ENCODE measurements at places on chromosomes 1 and 21. TPM values are rescaled to one million over a fixed set of nuclear protein-coding genes. Genes with fewer than 3 reads are reported as not detected.

The SUCO gene
- 15.1 TPM for polyA plus RNA-seq

DNA sequence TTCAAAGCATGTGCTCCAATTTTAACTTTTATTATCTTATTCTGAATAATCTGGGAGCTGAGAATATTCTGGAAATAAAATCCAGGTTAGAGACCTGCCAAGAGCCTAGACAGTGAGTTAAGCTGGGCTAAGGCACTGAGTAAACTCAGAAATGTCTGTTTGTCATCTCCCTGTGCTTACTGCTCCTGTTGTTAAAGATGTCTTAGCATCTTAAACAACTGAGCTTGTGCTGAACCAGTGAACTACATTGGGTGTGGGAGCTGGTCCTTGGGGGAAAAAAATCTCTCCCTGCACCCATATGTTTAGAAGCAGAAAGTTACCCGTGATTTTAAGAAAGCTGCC lies 25.0 kb upstream of the AHCYL1 start:
- DNase-seq = no peak

DNA sequence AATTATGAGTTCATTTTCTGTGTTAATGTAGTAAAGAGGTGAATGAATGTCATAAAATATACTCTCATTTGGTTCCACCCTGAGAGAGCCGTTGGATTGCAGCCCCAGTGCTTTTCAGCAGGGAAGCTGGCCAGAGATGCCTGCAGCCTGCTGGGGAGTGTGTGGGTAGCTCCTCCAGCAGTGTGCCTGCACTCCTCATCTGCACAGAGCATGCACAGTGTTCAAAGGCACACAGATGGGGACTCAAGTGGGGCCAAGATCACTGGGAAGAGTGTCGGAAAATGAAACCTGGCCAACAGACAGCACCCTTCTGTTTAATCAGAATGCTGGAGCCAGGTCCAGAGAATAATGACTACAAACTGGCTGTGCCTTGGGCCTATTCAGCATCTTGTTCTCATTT lies 206.8 kb downstream of the ST6GALNAC3 start:
- no peak for DNase-seq

DNA sequence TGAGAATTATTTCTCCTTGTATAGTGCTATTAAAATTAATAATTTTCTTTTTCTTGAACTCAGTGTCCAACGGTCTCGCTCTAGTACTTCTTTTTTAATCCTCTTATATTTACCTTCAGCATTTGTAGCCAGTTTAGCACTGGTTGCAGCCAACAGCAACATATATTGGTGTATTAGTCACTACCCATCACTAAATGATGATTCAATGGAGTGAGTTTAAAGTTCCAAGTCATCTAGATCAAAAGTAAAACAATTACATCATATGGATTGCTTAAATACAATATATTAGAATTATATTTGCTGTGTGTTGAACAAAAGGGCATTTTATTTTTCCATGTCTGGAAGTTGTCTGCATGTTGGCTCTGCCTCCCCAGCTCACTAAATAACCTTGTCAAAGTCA lies 591.8 kb downstream of the ADGRL2 start:
- DNase-seq = no peak

GRCh38 chr1:160972939-160973338 lies 18.3 kb upstream of the ITLN2 start:
- DNase-seq = no peak

DNA sequence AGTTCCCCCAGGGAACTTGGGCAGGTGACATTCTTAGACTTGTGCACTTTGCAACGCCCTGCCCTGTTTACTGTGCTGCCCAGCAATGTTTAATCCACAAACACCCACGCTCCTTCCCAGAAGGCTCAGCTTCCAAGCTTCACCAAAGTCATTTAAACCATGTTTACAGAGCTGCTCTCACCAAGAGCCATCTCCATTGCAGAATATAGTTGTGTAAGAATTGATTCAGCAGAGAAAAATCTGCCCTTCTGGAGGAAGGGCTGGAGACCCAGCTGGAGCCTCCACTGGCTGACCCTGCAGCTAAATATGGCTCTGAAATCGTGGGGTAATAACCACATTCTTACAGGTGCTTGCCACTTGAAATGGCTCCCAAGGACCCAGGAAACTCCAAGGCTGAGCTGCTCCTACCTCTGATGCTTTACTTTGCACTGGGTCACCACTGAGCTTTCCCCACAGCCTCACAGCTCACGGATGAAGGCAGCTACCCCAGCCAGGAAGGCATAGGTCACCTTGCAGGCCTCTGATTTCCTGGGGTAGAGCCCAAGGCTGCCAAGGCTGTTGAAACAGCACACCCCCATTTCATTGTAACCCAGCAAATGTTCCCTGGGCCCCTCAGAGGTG lies 8.7 kb downstream of the CAPN2 start:
- no peak for DNase-seq

The TTC34 gene
- 0.05 TPM for polyA plus RNA-seq

The ENTREP3 gene
- polyA plus RNA-seq = 0.68 TPM

DNA sequence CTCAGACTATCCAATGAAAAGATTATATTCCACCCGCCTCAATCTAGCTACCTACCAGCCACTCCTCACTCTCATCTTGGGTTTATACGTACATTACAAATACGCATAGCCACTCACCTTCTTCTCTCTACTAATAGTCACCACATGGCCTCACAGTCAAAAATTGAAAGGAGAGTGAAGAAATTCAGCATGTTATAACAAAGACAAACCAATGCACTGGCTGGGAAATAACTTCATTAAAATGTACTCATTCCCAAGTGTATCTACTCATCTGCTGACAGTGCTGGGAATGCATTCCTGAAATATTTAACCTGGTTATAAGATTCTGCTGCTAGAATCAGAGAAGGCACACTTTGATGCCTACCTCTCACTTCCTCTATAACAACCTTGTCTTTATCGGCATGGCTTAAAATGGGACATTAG lies 6.5 kb downstream of the ZNF644 start:
- DNase-seq = no peak

The ADAM30 gene
- polyA plus RNA-seq = not detected

The RCSD1 gene
- polyA plus RNA-seq = 251 TPM

The SERPINC1 gene
- not detected for polyA plus RNA-seq

The RBM11 gene
- 2.8 TPM for polyA plus RNA-seq

GRCh38 chr1:26156285-26157038 lies 2.4 kb upstream of the FAM110D start:
- no peak for DNase-seq

The OR2L13 gene
- not detected for polyA plus RNA-seq

The PRRC2C gene
- polyA plus RNA-seq = 30.8 TPM

DNA sequence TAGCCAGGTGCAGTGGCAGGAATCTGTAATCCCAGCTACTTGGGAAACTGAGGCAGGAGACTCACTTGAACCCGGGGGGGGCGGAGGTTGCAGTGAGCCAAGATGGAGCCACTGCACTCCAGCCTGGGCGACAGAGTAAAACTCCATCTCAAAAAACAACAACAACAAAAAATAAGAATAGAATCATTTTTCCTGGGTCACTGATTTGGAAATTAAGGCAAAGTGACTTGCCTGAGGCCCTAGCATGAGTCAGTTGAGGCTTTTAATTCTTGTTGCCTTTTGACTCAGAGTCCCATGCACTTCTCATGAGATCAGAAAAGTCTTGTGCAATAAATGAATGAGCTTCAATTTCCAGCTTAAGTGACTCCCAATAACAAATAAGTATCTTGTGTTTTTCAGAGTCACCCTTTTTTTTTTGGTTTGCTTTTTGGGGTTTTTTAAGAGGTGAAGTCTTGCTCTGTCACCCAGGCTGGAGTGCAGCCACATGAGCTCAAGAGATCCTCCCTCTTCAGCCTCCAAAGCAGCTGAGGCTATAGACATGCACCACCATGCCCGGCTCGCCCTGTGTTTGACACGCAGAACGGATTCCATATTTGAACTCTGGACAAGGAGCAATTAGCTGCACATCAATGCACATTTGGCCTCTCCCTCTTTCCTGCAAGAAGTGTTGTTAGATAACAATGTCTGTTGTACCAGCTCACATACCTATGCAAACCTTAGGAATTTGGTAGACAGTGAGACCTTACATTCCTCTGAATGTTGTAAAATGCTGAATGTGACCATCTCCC lies 3.4 kb upstream of the PLEKHM2 start:
- DNase-seq = no peak

DNA sequence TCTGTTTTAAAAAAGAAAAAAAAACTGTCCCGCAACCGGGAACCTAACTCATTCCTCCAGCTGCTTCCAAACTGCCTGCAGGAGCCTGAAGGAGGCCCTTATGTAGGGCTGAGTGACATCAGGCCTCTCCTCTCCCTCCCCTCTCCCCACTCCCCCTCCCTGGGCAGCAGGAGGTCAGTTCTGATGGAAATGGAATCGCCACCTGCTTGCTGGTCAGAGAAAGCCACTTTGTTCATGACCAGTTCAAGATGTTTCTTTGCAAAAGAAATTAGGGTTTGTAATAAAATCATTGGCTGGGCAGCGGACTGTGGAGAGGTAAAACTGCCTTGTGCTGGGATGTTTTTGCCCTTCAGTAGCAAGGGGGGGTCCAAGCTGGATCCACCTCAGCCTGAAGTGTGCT lies at the start of gene MAP1LC3C:
Gene MAP1LC3C (minus strand): TSS at position 73 of the 400 bp plus-strand sequence. CDS start 90 bp downstream, outside the sequence.
- DNase-seq = no peak

- DNase-seq = peak; percentile 21
Observed at GRCh38 chr1:233240829-233241682, 54.5 kb downstream of the PCNX2 start.

- DNase-seq = no peak
Observed at GRCh38 chr1:149917571-149918144, at the start of gene SV2A. SV2A (minus strand) TSS chr1:149917844; CDS start chr1:149913840, 4,004 bp downstream.

The WNT2B gene
- polyA plus RNA-seq = not detected

The SAMSN1 gene
- polyA plus RNA-seq = 51.6 TPM

GRCh38 chr21:32921632-32922230 lies 104.0 kb upstream of the OLIG2 start:
- peak; percentile 3 for DNase-seq

DNA sequence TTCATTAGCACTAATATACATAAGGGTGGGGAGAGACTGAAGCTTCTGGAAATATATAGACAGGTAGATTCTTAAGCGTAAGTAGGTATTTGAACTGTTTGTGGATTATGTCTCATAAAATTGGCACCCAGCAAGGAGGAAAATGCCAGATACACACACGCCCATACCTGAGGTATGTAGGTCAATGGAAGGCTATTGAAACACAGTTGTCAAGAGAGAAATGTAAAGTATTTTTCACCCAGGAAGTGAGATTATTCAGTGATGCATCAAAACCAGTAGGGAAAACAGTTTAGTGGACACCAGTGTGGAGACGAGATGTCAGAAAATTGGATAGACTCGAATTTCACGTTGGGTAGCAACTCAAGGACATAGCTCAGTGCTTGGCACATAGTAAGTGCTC lies 4.7 kb upstream of the RSPH1 start:
- DNase-seq = no peak

DNA sequence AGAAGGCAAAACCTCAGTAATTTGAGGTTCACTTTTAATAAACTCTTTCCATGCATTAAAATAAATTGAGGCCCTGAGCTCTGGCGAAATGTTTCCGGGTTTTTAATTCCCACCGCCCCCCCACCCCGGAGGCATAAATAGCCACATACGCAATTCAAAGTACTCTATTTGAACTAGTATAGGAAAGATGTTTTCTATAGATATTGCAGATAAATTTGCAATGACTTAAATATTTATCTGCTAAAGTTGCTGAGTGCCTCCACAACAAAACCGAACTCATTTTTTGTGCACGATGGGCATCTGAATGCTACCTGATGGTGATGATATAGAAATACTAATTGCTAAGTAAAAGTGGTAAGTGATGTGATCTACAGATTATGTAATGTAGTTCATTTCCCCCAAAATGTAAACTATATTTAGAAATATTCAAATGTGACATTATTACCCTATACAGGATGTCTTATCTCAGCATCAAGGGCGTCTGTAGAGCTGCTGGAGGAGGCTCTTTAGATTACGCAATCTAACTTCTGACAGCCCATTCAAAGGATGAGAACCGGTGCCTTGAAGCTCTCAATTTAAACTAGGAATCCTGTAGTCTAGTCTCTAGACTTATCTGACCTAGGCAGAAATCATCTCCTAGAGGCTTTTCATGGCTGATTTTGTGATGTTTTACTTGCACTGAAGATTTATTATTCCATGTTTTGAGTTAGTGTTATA lies 8.5 kb downstream of the IRF2BP2 start:
- peak; percentile 54 for DNase-seq

- no peak for DNase-seq
Observed at GRCh38 chr1:229024528-229025130, 246.3 kb upstream of the RAB4A start.

GRCh38 chr1:34373912-34374311 lies 197.2 kb downstream of the C1orf94 start:
- no peak for DNase-seq

DNA sequence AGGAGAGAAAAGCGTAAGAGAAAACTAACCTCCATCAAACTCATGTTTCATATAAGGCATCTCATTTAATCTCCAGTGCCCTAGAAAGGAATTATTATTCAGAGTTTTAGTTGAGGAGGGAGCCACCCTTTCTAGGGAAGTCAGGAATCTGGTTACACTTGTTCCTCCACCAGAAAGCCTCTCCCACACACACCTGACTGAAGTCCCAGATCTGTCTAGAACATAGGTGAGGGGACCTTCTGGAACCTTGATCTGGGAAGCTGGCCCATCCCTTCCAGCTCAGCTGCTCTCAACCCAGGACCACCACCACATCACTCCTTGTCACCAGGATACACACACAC lies 1.9 kb upstream of the DENND2D start:
- no peak for DNase-seq

- no peak for DNase-seq
Observed at GRCh38 chr1:27394925-27395324, 2.5 kb downstream of the GPR3 start.

GRCh38 chr1:54311506-54311905 lies 94.7 kb downstream of the SSBP3 start:
- DNase-seq = no peak

DNA sequence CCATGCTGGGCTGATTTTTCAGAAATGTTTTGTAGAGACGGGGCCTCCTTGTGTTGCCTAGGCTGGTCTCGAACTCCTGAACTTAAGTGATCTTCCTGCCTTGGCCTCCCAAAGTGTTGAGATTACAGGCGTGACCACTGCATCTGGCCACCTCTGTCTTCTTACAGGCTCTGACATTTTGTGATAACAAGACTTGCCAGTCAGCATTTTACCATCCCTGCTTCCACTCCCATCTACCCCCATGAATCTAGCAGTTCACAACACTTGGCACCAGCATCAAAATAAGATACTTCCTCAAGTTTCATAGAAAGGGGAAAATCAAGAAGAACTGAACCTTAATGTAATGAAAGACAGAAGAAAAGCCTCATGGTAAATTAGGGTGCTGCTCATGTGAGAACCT lies 32.4 kb downstream of the SLC35F3 start:
- no peak for DNase-seq

DNA sequence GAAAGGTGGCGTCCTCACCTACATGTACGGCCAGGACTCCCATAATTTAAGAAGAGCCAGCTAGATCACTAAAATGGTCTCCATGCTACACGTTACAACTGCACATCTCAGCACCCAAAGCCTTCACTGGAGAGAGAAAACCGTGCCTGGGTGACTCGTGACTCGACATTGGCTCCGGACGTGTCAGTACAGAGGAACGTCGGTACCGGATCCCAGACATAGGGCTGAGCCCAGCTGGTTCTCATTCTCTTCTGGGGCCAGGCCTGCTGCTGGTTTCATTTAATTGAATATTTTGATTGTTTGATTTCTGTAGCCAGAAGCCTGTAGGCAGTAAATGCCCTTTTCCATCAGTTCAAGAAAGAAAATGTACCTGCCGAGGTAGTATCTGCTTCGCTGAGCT lies 93.1 kb downstream of the HHIPL2 start:
- DNase-seq = no peak
